ENCODE measurements at places on chromosomes 1 and 21.

DNA sequence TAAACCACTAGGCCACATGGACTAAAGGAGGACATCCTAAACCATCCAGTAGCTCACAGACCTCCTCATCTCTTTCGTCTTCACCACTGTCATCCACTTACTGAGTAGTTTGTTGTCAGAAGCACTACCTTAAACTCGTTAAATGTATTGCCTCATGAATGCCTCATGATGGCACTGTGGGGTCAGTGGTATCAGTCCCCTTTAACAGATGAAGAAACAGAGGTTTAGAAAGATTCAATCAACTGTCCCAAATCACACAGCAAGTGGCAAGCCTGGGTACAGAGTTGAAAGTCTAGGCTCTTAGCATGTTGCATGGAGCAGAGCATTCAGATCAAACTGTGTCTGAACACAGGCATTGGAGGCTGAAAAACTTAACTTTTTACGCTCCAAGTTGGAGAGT lies 183.6 kb upstream of the KIAA0040 start:
- no peak for DNase-seq

GRCh38 chr21:26470351-26471098 lies 102.6 kb downstream of the CYYR1 start:
- DNase-seq = no peak

DNA sequence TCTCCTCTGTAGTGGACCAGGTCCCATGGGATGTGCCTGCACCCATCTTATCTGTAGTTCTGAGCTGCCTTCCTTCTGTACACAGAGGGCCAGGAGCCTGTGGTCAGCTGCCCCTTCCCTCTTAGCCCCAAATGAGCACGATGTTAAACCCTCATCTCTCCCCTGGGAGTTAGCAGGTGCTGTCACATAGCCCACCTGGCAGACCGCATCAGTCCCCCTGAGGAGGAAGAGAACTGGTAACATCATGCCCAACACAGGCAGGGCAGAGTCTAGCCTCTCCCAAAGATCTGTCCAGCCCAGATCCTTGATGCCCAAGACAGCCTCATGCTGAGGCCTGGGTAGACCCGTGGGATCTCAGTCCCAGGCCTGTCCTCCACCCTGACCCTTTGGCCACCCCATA lies 4.7 kb downstream of the TIE1 start:
- peak; percentile 22 for DNase-seq

- no peak for DNase-seq
These were observed 43.2 kb downstream of the IL6R start for GRCh38 chr1:154448331-154448811.

GRCh38 chr1:72137656-72138055 lies 144.7 kb downstream of the NEGR1 start:
- DNase-seq = no peak

DNA sequence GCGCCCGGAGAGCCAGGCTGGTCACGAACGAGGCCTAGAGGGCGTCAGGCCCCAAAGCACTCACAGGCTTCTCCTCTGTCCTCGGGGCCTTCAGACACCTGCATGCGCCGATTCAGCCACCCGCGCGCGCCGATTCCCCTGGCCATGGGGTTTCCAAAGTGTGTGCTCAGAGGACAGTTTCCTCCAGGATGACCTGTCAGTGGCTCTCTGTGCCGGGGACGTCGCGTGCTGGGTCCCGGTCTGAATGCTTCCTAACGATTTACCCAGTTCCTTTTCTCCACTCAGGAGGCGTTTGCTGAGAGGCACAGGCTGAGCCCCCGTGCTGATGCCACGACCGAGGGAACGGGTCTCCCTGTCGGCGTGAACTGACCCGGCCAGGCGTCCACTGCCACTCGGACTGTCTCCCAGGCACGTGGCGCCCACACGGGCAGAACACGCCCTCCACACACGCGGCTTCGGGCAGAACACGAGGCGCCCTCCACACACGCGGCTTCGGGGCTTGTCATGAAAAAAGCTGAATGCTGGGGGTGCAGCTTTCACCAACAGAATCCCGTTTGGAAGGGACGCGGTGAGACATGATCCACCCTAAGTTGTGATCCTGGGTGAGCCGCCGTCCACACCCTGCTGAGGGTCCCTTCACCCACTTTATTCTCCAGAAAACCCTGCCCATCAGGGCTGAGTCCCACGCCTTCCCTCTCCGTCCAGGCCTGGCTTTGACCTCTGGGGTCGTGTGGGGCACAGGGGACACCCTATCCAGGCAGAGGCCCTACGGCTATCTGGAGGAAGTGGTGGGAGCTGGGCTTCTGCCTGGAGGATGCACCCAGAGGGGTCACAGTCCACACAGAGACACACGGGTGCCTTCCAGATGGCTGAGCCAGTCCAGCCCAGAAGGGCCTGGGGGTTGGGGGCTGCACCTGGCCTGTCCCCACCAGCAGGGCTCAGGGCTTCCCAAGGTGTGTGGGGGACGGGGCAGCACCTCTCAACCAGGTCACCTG lies 56.1 kb downstream of the COL6A1 start:
- DNase-seq = no peak

DNA sequence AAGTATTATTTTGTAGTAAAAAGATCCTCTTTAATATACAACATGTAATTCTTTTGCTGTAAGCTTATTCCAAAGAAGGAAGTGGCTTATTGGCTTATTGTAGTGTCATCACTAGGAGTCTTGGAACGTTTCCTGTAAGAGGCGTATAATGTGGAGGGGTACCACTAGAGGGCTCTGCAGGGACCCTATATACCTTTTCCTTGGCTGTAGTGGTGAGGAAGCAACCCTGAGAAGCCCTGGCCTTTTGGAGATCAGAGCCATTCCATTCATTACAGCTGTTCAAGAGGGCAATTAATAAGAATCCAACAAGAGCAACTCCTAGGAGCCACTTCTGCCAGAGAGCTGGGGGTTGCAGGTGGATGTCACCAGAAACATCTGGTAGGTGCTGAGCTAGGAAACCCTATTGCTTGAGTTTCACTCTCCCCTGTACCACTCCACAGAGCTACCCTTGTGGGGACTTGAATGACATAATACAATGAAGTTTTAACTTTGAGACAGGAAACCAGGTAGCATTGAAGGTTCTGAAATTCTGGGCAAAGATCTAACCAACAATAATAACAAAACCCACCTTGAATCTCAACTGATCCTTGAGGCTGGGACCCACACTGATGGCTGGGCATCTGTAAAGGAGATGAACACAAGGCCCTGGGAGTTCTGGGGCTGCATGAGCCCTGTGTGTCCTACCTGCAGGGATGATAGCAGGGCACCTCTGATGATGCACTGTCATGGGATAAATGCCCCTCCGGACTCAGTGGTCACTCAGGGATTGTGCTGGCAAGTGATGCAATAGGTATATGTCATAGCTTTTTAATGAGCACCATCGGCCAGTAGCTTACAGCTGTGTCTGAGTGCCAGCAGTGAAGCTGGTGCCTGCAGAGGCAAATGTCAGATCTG lies 160.2 kb upstream of the COA6 start:
- no peak for DNase-seq

DNA sequence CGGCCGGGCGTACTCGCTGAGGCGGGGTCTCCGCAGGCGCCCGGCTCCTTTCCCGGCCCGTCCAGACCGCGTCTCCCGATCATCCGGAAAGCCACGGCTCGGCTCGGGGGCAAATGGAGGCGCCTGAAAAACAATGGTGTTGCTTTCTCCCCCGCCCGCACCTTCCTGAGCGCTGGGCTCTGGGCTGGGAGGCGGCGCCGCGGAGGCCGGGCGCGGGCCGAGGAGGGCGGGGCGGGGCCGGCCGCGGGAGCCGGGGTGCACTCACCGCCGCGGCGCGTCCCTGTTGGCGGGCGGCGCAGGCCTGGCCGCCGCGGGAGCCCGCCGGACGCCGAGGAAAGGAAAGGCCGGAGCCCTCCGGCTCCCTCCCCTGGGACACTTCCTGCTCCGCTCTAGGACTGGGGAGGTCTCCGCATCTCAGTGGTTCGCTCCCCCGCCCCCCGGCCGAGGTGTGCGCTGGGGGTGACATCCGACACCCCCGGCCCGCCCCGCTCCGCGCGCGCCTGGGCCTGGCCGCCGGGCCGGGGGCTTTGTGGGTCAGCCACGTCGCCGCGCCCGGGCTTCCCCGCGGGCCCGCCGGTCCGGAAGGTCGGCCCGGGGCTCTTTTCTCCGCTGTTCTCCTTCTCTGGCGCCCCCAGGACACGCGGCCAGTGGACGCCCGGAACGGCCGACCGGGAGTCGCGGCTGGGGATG lies at the start of gene ZNF496:
Gene ZNF496 (minus strand): TSS at position 343 of the 690 bp plus-strand sequence. CDS start 2,289 bp downstream, outside the sequence.
- DNase-seq = peak; percentile 67

GRCh38 chr1:116940814-116941599 lies 31.3 kb downstream of the PTGFRN start:
- no peak for DNase-seq

- DNase-seq = no peak
These were observed 25.7 kb upstream of the KCNC4 start for GRCh38 chr1:110184446-110184845.

DNA sequence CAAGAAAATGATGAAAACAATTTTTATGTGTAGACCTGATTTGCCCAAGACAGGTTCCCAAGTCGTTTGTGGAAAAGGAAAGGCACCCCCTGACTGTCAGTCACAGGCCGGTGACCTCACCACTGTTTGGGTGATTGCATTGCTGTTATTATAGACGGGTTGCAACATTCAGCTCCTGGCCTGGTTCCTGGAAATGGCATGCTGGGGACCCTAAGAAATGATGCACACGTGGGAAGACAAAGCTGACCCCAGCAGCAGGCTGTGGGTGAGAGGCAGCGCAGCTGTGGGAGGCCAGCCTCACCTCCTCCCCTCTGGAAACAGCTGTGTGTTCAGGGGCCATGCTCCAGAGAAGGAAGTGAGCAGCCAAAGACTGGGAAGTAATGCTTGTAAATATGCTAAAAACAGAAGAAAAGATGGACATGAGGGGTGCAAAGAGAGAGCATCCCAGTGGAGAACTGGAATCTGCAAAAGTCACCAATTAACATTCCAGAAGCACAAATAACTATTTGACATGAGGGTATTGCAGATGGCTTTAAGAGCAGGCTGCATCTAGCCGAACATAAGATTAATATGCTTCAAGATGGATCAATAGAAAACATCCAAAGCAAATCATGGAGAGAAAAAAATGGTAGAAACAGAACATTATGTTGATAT lies 23.4 kb upstream of the ABCG1 start:
- peak; percentile 41 for DNase-seq

- DNase-seq = no peak
These were observed 39.1 kb downstream of the RPS6KC1 start for GRCh38 chr1:213089924-213090677.

All from right lobe of liver (tissue), 6 donors.